NCI-H1105 (cell line): ENCODE measurements at places on chromosomes 6 and 20.

DNA sequence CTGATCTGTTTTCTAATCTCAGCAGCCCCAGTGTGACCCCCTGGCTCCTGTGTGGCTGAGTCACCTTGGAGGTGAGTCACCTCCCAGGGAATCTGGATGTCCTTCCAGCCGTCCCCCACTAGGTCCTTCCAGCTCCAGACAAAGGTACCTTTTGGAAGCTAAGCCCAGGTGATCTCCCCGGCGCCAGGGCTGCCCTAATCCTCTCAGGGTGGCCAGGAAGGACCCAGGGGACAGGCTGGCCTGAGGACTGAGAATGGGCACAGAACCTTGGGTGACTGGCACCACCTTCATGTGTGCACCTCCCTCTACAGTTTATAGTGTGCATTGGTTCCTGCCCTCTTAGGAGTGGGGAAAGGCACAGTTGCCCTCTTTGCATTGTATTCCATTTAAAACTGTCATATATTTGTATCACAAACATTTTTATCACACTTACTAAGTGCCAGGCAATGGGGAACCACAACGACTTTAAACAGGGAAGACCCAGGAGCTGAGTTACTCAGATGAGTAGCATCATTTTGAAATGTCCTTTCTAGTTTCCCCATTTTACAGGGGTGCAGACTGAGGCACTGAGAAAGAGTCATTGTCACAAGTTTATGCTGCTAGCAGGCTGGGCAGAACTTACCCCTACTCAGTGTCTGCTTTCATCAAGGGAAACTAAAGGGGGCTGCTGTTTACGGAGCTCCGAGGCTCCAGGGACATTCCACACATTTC lies 2.6 kb upstream of the BPIFB4 start:
- no peak for DNase-seq

DNA sequence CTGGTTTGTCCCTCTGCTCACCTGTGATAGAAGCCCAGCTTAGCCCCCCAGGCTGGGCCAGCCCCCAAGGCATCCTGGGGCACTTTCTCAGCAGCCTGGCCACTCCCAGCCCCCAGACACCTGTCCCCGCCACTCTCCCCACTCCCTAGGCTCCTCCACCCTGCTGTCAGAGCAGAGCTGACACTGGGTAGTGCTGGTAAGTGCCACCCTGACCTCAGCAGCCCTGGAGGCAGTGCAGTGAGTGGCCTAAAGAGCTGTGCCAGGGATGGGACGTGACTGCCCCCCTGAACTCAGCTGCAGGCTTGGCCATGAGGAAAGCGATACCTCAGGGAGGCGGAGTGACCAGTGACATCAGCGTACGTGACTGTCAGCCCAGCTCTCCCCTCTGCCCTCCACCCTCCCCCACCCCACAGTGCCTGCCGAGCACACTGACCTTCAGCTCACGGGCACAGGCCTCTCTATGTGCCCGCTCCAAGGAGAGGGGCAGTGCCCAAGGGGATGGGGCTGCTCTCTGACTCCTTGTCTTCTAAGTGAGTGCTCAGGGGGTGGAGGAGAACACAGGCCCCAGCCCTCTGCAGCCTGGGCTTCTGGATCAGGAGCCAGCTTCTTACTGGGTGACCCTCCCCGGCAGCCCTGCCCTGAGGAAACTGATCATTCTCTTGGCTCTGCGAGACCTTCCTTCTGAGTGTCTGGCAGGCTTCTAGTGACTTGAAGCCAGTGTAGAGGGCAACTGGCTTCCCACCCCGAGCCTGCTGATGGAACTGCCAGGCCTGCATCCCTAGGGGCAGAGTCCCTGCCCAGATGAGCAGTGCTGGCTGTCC lies 172.7 kb downstream of the MRPL14 start:
- DNase-seq, result no peak

DNA sequence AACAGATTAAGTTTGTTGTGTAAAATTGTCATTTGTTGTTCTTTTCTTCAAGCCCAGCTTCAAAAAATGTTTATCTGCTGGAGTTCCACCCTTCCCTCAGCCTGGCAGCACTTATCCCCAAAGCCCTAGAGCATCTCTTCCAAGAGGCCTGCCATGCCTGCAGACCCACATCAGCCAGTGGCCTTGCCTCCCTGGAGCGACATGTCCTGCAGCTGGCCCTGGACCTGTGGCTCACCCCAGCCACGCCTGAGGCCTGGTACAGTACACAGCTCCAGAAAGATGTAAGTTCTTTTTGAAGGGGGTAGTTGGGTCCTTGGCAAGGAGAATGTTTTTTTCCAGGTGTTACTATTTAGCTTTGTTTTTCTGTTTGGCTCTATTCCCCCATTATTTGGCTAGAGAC lies 124.8 kb downstream of the CD164 start:
- no peak for DNase-seq

DNA sequence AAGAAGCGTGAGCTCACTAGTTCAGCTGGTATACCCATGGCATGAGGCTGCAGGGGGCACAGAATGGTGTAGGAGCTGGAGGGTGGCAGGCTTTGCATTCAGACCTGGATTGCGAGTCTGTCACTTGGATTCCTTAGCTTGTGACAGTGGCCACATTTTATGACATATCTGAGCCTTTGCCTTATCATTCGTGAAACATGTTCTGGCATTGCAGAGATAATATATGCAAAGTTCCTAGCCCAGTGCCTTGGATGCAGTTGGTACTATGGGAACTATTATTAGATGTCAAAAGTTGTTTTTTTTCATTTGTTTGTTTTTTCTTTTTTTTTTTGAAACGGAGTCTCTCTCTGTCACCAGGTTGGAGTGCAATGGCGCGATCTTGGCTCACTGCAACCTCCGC lies 230.7 kb upstream of the PRDM1 start:
- no peak for DNase-seq

DNA sequence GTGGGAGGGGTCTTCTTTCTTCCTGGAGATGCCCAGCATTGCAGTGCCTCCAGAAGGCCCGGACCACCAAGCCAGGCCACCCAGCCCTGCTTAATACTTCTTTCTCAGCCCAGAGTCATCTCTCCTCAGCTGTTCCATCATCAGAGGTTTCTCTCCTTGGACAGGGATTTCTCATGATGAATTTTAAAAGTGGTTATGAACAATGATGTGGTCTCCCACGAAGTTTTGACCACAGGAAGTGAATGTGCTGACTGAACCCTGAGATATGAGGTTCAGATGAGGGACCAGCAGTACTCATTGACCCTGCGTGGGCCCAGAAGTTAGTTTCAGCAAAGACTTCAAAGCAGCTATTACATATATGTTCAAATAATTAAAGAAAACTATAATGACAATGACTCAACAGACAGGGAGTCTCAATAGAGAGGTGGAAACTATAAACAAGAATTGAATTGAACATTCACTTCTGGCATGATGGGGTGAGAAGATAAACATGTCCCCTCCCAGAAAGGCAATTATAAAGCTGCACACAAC lies 114.5 kb upstream of the SLC22A16 start:
- DNase-seq, result no peak
